ENCODE measurements at places on chromosomes 16 and 17.

DNA sequence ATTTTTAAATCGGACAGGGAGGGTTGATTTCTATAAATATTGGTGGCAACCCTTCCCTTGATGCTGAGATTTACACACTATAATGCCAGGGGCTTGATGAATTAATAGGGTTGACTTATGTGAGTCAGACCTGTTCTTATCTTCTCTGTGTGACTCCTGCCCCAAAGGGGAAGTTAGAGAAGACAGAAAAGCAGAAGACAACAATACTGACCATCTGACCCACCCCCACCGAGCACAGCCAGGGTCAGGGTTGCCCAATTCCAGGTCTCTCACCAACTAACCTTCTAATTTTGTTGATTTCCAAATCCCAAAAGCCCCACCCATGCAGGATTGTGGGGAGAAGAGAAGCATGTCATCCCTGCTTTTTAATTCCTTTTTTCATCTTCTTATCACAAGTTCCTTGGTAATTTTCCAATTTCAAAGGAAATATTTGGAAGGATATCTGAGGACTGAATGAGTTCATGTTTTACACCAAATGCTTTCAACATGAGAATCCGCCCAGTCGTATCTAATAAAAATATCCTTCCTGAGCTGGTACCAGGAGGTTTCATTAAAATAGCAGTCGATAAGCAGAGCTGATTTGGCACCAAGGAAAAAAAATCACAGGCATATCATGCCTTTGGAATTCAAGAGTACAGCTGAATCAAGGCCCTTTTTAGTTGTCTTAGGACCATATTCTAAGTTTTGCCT, 603.4 kb upstream of the CDH11 start:
- no peak for DNase-seq

- no peak for DNase-seq
Observed at GRCh38 chr16:30528799-30529457, 2.6 kb upstream of the ZNF768 start.

- no peak for DNase-seq
Observed at GRCh38 chr17:6554871-6555330, 1.5 kb downstream of the PITPNM3 start.

DNA sequence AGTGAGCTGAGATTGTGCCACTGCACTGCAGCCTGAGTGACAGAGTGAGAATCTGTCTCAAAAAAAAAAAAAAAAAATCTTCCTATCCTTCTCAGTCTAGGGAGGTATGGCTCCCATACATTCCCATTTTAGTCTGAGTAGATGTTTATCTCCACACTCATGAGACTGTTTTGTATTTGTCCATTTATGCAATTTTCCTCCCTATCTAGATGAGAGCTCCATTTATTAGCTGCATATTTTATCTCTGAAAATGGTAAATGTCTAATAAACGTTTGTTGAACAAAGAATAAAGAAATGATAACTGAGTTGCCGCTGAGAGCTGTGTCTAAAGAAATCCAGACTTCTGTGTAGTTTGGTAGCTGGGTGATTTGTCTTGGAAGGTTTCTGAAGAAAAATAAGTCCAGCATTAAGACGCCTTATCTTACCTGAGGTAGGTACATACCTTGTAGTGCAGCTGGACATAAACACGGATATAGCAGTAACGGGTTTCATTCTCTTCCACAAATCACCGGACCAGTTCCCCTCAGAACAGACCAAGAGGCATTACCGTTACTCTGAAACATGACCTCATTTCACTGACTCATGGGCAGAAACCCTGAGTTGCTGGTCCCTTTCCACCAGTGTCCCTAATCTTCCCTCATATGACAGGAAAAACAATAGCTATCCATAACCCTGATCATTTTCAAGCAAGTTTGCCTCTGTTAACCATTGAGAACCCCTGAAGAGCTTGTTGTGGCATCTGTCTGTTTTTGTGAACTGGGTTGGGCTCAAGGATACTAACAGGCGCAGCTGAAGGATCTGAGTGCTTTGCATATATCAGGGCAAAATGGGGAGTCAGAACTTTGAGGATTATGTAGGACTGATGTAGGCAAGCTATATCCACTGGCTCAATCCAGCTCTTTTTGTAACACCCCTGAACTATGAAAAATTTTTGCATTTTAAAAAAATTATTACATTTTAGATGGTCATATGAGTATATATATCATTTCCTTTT, 177.4 kb upstream of the XYLT1 start:
- DNase-seq: no peak

DNA sequence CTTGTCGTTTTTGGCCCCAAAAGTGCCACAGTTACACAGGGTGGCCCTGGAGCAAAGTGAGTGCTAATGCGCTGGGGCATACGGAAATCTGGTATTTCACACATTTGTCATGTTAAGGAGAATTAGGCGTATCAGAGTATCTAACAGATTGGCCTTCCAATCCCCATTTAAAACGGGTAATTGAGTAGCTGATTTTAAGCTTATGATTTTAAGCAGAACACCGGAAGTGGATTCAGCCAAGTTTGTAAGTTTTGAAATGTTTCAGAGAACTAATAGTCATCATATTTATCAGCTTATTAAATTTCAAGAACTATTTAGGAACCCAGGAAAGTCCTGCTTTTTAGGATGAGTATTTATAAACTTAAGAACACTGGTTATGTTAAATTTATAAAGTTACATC, 19.5 kb downstream of the LRRC75A start:
- no peak for DNase-seq

- no peak for DNase-seq
Observed at GRCh38 chr17:40515011-40515410, 13.6 kb upstream of the TNS4 start.

All from D341Med (cell line).